Adrenal gland (tissue), 19 donors: ENCODE measurements at places on chromosomes 5 and 9. TPM values are rescaled to one million over a fixed set of nuclear protein-coding genes. Genes with fewer than 3 reads are reported as not detected.

- no peak for DNase-seq
These were observed 28.6 kb downstream of the PSIP1 start for GRCh38 chr9:15482146-15482545.

DNA sequence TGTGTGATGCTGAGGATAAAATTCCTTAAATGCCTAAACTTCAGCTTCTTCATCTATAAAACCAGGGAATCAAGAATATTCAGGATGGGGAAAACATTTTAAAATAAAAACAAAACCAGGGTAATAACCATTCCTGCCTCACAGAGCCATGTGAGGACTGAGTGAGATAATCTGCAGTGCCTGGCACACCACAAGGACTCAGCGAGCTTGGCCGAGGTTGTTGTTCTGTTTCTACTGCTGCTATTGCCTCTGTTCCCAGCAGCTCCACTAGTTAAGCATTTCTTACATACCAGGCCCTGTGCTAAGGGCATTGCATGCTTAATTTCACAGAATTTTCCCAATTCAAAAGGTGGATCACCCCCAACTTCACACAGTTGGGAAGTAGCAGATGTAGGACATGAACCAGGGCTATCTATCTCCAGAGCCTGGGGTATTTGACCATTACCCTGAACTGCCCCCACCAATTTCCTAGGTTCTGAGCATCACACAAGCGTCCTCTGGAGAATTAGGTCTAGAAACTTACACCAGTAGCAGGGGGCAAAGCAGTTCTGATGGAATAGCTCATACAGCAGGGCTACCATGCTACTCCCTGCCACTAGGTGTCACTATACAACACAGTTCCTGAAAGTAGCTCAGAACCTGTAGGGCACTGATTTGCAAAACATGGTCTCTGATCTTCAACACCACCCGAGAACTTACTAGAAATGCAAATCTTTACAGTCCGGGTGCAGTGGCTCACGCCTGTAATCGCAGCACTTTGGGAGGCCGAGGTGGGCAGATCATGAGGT, 74.3 kb downstream of the LRSAM1 start:
- DNase-seq: no peak

The TGFBR1 gene
- 34.7 TPM for total RNA-seq

GRCh38 chr9:7439355-7439995, 360.1 kb downstream of the DMAC1 start:
- no peak for DNase-seq

GRCh38 chr5:134041570-134042411, 37.0 kb upstream of the VDAC1 start:
- no peak for DNase-seq

GRCh38 chr5:84667576-84667975, 282.9 kb upstream of the EDIL3 start:
- DNase-seq: no peak
